ENCODE measurements at places on chromosomes 3 and 15. TPM values are rescaled to one million over a fixed set of nuclear protein-coding genes. Genes with fewer than 3 reads are reported as not detected.

DNA sequence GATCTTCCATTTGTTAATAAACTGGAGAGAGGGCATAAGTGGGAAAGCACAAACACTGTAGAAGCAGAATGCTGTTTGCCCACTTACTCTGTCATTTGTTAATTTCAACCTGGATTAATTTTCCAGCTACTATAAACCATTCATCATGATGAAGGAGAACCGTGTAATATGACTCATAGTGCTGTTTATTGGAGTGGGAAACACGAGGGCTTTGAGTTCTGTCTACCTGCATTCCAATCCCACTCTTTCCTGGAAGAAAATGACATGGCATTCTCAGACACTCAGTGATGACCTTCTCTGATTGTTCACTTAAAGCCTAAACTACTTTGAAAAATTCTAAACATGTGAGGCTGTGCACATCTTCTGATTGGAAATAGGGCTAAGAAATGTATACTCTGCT is 826.7 kb downstream of the AGBL1 start:
- peaks cover 7% of the 10 kb centered on the region for H3K4me1 ChIP-seq
- H3K27ac ChIP-seq = no peak overlapping the region
- no peak for DNase-seq

GRCh38 chr15:79620112-79620857 is 188.1 kb downstream of the MINAR1 start:
- H3K4me1 ChIP-seq = no peaks in the 10 kb centered on the region
- no peak overlapping the region for H3K27ac ChIP-seq
- H3K36me3 ChIP-seq = no peaks in the 10 kb centered on the region
- DNase-seq = no peak

Gene BCL2A1
- total RNA-seq = not detected

Gene CNTN6
- 2.2 TPM for total RNA-seq

Gene SLC2A2
- not detected for total RNA-seq

DNA sequence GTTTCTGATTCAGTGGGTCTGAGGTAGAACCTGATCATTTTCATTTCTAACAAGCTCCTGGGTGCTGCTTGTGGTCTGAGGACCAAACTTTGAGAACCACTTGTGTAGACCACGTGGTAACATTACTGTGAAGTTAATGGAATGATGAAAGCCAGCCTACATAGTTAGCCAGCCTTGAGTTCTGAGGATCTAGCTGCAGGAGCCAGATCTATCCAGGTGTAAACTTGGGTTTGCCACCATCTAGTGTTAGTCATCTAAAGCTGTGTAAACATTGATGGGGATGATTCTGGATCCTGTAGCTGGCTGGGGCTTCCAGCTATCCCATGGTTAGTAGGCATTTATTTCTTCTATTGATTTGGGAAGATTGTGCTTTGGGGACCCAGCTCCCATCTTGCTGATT is 170.0 kb downstream of the TMEM108 start:
- no peak overlapping the region for H3K27ac ChIP-seq
- H3K4me1 ChIP-seq = peaks cover 19% of the 10 kb centered on the region
- H3K27me3 ChIP-seq = no peaks in the 10 kb centered on the region
- no peak for DNase-seq

- no peaks in the 10 kb centered on the region for H3K36me3 ChIP-seq
- H3K4me1 ChIP-seq = peaks cover 29% of the 10 kb centered on the region
- H3K27ac ChIP-seq = no peak overlapping the region
- H3K27me3 ChIP-seq = no peaks in the 10 kb centered on the region
Observed at GRCh38 chr15:40070166-40070557, 31.2 kb upstream of the SRP14 start.

DNA sequence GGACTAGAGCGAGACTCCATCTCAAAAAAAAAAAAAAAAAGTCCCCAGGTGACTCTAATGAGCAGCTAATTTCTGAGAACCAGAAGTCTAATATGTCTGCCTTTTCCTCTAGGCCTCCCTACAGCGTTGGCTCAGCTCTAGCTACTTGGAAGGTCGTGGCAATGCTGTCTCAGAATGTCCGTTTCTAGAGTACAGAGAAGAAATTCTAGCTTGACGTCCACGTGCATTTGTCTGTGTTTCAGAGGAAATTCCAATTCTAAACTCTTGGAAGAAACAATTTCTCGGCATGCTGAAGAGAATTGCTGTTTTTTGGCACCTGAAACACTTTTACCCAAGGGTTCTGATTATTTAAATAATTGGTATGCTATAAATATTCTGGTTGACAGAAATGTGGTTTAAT is 78.8 kb downstream of the SOX2 start:
- no peaks in the 10 kb centered on the region for H3K36me3 ChIP-seq
- DNase-seq = no peak
- H3K27ac ChIP-seq = no peak overlapping the region
- H3K27me3 ChIP-seq = no peaks in the 10 kb centered on the region
- no peak overlapping the region for H3K4me3 ChIP-seq
- peaks cover 31% of the 10 kb centered on the region for H3K4me1 ChIP-seq

GRCh38 chr15:84762840-84763572 is 14.6 kb downstream of the ZNF592 start:
- H3K27ac ChIP-seq = no peak overlapping the region
- no peak for DNase-seq
- H3K4me3 ChIP-seq = no peak overlapping the region
- H3K36me3 ChIP-seq = no peaks in the 10 kb centered on the region
- peaks cover 5% of the 10 kb centered on the region for H3K4me1 ChIP-seq

DNA sequence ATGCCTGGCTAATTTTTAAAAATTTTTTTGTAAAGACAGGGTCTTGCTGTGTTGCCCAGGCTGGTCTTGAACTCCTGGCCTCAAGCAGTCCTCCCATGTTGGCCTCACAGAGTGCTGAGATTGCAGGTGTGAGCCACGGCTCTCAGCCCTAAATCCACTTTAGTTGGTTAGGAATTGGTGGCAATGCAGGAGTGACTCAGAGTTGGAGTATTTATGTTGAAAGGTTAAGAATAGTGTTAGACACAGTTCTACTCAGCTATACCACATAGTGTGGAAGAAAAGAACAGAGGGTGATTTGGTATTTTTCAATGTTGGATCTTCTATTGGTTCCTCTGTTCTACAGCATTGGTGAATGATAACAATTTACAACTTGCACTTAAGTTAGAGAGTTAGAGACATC is 7.6 kb downstream of the ZNF639 start:
- no peak for DNase-seq
- H3K27ac ChIP-seq = no peak overlapping the region
- H3K27me3 ChIP-seq = no peaks in the 10 kb centered on the region
- no peak overlapping the region for H3K4me3 ChIP-seq
- H3K4me1 ChIP-seq = no peaks in the 10 kb centered on the region

DNA sequence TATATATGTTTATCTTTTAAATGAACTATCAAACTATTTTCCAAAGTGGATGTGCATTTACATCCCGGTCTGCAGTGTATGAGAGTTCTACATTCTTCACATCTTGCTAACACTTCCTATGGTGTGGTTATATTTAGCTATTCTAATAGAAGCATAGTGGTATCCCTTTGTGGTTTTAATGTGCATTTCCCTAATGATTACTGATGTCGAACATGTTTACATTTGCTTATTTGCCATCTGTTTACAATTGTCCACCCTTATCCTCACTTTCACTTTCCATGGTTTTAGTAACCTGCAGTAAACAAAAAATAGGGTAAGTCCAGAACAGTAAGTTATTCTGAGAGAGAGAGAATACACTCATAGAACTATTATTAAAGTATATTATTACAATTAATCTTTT is 360.5 kb upstream of the NAALADL2 start:
- H3K4me3 ChIP-seq = no peak overlapping the region
- no peaks in the 10 kb centered on the region for H3K36me3 ChIP-seq
- H3K4me1 ChIP-seq = no peaks in the 10 kb centered on the region
- DNase-seq = no peak
- H3K27ac ChIP-seq = no peak overlapping the region

Data from neural progenitor cell (in vitro differentiated cells).